ENCODE measurements at places on chromosomes 6 and 20.

DNA sequence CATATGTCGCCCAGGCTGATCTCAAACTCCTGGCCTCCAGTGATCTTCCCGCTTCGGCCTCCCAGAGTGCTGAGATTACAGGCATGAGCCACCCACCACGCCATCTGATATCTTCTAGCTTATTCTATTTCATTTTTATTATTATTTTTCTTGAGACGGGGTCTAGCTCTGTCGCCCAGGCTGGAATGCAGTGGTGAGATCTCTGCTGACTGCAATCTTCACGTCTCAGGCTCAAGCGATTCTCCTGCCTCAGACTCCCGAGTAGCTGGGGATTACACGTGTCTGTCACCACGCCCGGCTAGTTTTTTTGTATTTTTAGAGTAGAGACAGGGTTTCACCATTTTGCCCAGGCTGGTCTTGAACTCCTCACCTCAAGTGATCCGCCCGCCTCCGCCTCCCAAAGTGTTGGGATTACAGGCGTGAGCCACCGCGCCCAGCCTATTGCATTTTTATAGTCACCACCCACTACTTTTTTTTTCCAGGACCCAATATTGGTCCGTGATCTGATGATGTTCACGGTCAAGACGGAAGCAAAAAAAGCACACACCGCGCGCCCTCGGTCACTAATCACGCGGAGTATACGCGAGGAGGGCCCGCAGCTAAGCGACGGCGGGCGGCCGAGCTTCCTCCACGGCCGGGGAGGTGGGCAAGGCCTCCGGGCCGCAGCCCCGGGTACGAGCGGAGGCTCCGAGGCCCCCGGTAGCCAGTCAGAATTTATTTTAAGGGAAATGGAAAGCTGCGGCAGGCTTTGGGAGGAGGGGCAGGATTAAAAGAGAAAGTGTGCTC lies 1.1 kb upstream of the LSM14B start:
- no peak for DNase-seq

DNA sequence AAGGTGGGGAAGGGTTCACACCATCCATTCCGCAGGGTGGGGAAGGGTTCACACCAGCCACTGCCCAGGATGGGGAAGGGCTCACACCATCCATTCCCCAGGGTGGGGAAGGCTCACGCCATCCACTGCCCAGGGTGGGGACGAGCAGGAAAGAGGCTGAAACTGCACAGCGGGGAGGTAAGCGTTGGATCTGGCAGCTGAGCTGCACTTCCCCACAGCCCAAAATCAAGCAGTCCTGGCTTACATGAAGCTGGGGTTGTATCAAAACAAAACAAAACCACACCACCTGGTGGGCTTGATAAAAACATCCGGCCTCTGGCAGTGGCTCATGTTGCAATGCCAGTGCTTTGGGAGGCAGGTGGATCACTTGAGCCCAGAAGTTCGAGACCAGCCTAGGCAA lies 268.5 kb downstream of the TAF4 start:
- no peak for DNase-seq

GRCh38 chr20:38674092-38674764 lies 50.1 kb upstream of the SLC32A1 start:
- DNase-seq: no peak

DNA sequence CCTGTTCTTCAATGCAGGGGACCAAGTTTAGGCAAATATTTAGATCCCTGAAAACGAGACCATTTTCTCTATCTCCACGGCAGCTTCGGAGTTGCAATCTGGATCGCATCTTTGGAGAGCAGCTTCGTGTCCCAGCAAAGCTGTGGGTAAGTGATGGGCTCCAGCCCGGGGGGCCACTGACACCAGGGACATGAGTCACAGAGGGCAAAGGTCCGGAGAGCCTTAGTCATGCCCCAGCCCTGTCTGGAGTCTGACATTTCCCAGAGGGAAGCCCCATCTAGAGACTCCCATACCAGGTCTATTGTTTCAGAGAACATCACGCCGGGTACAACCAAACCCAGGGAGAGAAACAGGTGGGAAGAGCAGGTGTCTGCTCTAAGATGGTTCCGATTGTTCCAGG lies 95.9 kb downstream of the NFATC2 start:
- DNase-seq: no peak

DNA sequence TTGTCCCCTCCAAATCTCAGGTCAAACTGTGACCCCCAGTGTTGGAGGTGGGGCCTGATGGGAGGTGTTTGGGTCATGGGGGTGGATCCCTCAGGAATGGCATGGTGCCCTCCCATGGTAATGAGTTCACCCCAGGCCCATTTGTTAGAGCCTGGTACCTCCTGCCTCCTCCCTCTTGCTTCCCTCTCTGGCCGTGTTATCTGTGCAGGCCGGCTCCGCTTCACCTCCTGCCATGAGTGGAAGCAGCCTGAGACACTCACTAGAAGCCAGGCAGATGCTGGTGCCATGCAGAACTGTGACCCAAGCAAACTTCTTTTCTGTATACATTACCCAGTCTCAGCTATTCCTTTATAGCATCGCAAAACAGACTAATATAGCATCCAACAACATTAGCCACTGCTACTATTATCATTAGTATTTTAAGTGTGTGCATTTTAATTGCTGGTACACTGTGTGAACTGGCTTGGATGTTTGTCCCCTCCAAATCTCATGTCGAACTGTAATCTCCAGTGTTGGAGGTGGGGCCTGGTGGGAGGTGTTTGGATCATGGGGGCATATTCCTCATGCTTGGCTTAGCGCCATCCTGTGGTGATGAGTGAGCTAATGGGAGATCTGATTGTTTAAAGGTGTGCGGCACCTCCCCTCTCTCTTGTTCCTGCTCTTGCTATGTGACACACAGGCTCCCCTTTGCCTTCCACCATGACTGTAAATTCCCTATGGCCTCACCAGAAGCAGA lies 12.2 kb upstream of the OSER1 start:
- no peak for DNase-seq

DNA sequence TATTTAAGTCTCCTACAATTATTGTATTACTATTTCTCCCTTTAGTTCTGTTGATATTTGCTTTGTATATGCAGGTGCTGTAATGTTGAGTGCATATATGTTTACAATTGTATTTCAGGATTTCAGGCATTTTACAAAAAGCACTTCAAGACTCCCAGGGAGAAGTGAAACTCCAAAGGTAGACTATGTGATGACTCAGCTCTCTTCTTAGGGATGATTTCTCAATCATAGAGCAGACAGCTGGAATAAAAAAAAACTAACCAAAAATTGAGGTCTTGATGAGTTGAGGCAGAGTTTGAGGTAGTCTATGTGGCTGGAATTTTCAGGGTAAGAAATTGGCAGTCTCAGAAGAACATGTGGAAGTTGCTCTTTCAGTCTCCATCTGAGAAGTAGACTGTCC lies 786.1 kb downstream of the TFAP2A start:
- DNase-seq: no peak

DNA sequence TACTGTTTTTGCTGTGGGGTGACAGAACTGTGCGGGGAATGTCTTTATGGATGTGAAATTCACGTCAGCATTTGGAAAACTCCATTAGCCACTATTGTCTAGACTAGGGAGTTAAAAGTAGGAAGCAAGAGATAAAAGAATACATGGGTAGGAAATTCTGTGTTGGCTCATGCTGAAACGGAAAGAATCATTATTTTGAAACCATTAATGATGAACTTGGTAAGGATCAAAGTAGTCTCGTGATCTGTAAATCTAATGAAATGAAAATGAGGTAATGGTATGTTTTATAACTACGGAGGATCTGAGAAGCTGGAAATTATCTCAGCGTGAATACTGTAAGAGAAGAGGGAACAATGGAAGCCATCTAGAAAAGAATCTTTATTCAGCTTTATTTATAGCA lies 11.1 kb upstream of the CD40 start:
- DNase-seq: no peak

Data from NCI-H1694 treated with DMSO at 0.1 percent for 48 hours (cell line).